ENCODE measurements at places on chromosomes 16 and 17. TPM values are rescaled to one million over a fixed set of nuclear protein-coding genes. Genes with fewer than 3 reads are reported as not detected.

DNA sequence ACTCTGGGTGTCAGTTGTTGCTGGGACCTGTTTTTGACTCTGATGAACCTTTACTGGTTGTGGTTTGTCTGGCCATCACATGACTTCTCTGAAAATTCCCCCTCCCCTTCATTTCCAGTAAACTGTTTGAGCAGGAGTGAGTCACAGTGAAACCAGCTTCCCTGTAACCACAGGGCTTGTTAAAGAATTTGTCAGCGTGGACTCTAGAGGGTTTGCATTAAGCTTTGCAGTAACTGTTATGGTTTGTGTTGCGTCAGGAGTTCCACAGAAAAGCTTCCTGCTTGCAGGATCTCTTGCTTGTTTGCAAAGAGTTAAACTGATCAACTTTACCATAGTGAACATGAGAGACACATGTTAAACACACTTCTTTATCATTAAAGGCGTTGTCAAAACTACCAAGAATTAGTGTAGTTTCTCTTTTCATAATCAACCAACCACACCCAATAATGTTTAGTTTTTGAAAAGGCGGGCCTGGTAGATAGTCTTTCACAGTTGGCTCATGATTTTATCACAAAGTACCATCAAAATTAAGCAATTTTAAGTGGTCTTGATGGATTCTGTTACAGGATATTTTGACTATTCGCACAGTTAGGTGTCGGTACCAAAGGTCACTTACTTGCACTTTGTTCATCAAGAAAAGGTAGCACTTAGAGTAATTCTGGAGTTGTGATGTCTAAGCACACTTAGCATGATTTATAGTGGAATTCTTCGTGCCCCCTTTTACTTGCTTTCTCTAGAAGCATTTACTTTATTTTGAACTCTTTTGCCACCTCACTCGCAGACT is 79.3 kb downstream of the VMP1 start:
- peak; percentile 15 for DNase-seq

GRCh38 chr16:57115514-57116182 is 23.3 kb downstream of the CPNE2 start:
- DNase-seq, result peak; percentile 84

DNA sequence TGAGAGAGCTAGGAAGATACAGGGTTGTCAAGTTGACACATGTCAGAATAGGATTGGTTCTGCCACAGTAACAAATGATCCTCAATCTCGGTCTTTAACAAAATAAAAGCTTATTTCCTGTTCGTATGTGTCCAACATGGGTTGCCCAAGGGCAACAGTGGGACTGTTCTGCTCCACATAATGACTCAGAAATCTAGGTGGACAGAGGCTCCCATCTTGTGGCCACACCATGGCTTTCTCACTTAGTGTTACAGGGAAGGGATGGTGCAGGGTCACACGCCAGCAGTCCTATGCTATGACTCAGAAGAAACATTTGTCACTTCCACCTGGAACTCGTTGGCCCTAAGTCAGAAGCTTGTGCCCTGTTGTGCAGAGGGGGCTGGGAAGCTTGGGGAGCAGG is 364.9 kb downstream of the SNX29 start:
- DNase-seq, result no peak

DNA sequence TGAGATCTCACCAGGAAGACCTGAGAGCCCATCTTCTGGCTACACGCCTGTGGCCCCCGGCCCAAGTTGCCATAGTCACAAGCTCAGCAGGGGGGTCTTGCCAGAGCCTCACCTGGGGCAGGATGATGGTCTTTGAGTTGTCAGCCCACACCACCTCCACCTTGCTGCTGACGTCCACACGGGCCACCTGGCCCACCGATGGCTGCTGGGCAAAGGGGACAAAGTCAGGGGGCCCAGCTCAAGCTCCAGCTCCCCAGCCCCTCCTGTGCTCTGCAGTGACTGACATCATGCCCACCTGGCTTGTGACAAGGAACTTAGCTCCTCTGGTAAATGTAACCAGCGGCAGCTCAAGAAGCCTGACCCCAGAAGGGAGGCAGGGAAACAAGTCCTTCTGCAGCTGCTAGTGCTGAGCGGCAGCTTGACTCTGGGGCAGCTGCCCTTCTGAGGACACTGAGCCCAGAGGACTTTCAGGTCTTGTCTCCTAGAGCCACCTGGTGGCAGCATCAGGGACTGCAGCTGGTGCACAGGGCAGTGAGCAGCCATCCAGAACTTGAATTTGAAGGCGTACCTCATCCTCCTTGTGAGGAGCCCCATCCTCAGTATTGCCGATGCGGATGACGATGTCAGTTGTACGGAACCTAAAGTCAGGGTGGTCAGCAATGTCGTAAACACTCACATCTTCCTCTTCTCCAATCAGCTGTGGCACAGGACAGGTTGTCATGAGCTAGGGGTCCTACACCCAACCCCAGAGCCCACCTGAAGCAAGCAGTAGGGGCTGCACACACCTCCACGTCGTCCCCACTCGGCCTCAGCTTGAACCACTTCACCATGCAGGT is 13.5 kb downstream of the SPHK1 start:
- peak; percentile 89 for DNase-seq

- no peak for DNase-seq
Measured at GRCh38 chr17:9389111-9389527, 186.5 kb downstream of the STX8 start.

DNA sequence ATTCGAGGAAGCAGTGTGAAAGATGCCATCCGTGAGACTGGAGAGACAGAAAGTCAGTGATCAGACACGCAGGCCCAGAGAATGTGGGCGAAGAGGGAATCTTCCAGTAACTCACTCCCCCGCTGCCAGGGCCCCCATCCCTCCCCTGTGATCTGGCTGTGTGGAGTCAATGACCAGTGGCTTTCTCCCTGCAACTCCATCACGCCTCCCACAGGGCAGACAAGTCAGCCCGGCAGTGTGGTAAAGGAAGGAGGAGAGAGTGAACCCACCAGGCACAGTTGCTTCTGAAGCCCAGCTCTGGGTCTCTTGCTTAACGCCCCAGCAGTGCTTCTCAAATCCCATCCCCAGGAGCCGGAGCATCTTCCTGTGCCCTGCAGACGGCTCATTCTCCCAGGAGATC is 142.1 kb downstream of the ZNF423 start:
- DNase-seq, result no peak

DNA sequence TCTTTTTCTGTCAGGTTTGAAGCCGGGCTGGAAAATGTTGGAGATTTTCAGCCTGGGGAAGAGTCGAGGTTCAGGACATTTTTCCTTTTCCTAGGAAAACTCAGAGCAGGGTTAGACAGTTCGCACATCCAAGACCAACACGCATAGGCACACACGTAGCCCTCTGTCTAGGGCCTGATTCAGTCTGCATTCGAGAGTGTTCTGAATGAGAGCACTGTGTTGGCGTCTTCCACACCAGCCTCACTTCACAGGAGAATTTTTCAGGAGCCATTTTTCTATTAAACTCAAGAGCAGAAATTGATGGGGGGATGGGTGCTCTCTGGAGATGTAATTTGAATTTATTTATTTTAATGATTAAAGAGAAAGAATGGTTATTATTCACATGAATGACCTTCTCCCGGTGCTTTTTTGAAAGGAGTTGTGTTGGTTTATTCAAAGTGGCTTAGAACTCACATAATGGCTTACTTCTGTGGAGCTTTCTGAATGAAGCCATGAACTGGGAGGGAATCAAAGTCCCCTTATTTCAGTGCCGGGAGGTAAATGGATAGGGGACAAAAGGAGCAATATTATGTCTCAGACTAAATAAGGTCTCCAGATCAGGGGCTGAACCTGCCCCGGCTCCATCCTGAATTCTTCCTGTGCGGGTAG is 194.3 kb downstream of the CCDC182 start:
- DNase-seq, result no peak

DNA sequence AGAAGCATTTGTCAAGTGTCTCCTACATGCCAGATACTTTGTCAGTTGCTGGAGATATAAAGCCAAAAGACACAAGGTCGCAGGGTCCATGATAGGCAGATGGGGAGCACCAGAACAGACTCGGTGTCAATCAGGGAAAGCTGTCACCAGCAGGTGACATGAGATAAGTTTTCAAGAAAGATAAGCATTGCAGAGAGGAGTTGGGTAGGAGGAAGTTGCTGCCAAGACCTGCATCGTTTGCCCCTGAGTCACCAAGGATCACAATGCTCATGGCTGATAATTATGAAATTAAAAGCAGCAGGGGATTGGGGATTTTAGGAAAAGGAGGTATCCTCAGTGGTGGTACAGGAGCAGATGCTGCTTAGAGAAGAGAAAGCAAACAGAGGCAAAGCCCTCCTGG is 551.1 kb upstream of the CDH11 start:
- DNase-seq, result no peak

GRCh38 chr17:7111784-7112509 is 2.7 kb downstream of the ASGR2 start:
- no peak for DNase-seq

- no peak for DNase-seq
Measured at GRCh38 chr17:5757314-5757907, 173.1 kb upstream of the NLRP1 start.

DNA sequence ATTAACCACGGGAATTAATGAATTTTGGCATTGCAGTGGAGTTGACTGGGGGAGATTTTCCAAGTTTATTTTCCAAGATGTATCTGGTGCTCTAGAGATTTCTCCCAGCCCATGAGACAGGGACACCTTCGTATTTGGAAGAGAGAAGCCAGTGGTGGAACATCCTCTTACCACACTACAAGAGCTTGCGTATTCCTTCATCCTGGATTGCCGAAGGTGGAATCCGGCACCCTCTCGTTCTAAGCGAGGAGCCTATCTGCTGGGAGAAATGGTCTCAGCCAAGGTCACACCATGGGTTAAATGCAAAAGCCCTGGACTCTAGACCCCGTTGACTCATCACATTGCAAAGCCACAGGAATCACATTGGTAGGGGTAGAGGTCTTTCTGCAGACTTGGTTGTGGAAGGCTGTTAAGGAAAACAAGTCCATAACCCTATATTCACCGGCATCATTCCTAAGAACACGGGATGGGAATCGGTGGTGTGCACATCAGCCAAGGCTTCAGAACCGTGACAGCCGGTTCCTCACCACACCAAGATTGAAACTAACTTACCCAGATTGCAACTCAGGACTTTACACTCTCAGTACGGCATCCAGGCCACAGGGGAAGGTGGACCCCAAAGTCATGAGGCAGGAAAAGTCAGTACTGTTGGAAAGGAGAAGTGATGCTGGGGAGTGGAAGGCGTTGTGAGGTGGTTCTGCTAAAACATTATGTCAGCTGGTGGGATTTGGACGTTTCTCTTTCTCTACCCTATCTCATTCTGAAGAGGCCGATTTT is 259.8 kb downstream of the CPPED1 start:
- DNase-seq, result no peak

GRCh38 chr16:5328546-5328945 is 231.0 kb upstream of the EEF2KMT start:
- DNase-seq, result peak; percentile 9

DNA sequence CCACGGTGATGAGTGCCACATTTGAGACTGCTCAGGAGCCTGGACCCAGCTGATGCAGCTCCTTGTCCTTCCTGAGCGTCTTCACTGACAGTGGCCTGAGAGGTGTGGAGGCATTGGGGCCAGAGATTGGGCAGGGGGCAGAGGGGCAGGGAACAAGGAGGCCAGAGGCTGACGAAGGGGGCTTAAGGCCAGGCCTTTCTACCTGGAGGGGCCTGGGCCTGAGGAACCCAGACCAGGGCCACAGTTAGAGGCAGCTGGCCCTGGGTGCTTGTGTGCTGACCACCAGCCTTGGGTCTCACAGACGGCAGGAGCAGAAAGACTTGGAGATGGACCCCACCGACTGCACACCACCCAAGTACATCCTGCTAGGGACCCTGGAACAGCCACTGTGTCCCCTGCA is 168.2 kb upstream of the ZNF267 start:
- no peak for DNase-seq

- no peak for DNase-seq
Measured at GRCh38 chr17:57135789-57136291, 50.8 kb downstream of the AKAP1 start.

GRCh38 chr16:89687092-89687940 is 827 bp downstream of the CDK10 start:
- peak; percentile 48 for DNase-seq

GRCh38 chr17:47295037-47295873 is 28.5 kb upstream of the EFCAB13 start:
- peak; percentile 62 for DNase-seq

DNA sequence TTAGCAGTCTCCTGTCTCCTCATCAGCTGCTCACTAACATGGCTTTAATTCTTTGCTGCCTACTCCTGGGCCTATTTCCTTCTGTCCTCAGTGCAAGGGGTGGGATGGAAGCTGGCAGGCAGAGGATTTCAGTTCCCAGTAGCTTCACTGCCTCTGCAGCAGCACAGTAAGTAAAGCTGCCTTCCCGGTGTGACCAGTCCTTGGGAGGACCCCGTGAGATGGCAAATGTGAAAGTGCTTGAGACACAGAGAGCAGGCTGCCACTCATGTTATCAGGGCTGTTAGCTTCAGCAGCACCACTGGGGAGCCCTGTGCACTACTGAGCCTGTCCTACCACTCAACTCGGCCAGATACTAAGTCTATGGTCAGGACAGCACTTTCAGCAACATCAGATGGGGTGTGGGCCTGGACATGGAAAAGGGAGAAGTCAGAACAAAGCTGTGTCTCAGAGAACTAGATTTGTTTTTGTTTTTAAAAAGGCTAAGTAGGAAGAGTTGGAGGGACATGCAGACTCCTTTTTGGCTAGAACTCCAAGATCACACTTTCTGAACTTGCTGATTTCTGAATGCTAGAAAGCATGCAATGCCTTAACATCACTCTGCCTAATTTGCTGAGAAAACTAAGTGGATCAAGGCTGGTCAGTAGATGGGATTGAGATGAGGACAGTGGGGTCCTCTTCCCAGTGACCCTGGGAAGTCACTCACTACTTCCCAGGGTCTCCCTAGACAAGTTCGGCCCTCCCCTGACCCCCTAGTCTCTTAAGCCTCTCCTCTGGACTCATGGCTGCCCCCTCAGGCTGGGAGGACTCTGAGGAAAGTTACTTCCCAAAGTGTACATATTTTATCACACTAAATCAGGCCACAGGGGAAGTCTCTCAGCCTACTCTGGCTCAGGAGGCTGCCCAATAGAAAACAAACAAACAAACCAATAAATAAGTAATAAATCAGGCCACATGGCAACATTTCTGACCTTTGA is 1.1 kb downstream of the ACSF2 start:
- DNase-seq, result peak; percentile 35

- no peak for DNase-seq
Measured at GRCh38 chr17:28563475-28563874, 7.8 kb downstream of the PIGS start.

GRCh38 chr16:88436796-88437195 is 16.3 kb upstream of the ZFPM1 start:
- DNase-seq, result no peak

The CDYL2 gene
- 4.8 TPM for total RNA-seq

The CA10 gene
- total RNA-seq, result 0.65 TPM

The SCNN1B gene
- total RNA-seq, result not detected

The TMEM114 gene
- not detected for total RNA-seq

The RND2 gene
- total RNA-seq, result 46.0 TPM

The ARL5C gene
- total RNA-seq, result not detected

The C17orf67 gene
- total RNA-seq, result 0.59 TPM

The DYNLRB2 gene
- not detected for total RNA-seq

The PRR15L gene
- not detected for total RNA-seq

The OR1F1 gene
- not detected for total RNA-seq

Data from neural progenitor cell (in vitro differentiated cells).